EH (cell line): ENCODE measurements at places on chromosomes 6 and 20.
A peak's percentile ranks its signal among the peaks of the same experiment; 100 is the strongest.

DNA sequence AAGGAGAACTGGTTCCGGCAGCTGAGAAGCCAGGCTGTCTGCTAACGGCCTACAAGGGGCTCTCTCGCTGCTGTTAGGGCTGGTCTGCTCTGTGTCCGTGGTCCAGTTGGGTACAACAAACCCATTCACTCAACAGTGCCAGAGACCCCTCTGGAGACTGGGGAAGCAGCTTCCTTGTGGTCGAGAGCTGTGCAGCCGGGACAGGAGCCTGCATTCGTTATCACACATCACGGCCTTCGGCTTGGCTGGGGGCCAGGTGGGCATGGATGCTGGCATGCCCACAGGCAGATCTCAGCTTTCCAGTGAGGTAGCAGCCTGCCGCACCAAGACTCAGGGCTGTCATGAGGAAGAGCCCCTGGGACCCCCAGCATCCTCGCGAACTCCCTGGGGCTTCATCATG, 124.7 kb downstream of the PREX1 start:
- DNase-seq = no peak

DNA sequence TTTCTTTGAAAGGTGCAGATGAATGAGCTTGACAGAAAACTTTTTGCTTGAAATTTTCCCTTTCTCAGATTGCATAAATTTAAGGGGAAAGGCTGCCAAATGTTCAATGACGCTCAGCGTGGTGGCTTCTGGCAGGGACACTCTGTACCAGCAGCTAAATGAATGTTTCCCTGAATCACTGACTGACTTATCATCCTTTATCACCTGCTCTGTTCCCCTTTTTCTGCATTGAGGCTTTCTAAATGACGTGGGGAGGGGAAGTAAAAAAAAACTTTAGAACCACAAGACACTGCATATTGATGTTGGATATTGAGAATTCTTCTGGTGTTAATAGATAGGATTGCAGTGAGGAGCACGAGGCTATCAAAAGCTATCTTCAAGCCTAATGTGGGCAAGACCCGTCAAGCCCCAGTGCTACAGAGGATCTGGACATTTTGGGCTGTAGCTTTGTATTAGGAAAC, 46.9 kb upstream of the ENPP5 start:
- DNase-seq = no peak

DNA sequence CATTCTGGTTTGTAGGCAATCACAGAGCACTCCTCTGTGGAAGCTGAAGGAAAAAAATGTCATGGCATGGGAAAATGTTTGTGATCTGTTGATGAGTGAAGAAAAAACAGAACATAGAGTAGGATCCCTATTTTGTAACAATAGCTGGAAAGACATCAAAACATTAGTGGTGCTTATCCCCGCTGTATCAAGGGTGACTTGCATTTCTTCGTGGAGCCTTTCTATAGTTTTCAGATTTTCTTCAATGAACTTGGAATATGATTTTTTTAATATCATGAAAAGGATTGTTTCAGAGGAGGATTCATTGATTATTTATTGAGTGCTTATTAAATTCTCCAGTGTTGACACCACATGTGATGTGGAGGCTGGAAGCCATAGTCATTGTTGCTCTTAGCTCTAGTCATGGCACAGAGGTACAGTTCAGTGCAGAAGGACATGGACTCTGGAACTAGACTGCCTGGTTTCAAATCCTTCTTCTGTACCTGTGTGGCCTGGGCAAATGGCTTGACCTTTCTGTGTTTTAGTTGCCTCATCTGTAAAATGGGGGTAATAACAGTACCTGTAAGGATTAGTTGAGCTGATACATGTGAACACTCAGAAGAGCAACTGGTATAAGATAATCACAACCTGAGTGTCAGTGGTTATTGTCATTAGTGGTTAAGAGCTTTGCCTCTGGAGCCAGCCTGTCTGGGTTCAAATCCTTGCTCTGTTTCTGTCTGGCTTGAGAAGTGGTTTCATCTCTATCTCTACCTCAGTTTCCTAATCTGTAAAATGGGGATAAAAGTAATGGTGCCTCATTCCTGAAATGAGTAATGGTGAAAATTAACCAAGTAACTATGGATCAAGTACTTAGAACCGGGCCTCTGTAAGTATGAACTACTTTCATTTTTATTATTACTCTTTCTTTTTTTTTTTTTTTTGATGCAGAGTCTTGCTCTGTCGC, 14.7 kb upstream of the CDKN1A start:
- DNase-seq = no peak

DNA sequence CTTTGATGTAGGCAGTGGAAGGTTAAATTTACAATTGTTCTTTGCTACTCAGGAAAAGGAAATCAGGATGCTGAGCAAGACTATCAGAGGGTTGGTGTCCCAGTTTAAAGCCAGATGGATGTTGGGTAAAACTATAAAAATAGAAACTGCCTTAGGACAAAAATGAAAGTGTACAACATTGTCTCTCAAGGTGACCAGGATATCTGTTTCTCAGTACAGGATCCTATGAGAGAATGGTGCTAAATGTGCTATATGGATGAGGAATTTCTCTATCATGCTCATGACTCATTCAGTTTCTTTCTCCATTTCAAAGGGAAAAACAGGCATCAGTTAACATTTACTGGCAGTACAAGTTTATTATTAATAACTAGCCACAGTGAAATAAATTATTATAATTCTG, 534.2 kb upstream of the GJE1 start:
- peak; percentile 45 for DNase-seq

DNA sequence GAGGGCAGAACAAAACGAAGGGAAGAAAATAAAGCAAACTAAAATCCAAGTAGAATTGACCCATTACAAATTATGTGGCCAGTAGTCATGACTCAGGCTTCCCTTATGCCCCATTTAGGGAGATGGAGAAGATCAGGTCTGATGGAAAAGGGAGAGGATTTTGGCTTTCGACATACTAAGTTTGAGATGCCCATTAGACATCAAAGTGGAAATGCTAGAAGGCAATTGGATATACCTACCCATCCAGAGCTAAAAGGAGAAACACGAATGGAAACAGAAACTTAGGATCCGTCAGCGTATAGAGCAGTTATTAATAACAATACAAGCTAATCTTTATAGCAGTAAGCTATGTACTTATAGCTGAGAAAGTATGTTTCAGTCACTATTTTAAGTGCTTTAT, 4.8 kb downstream of the TRPC4AP start:
- no peak for DNase-seq
